ENCODE measurements at places on chromosomes 2 and 18.

GRCh38 chr2:126972279-126972626 lies 73.6 kb downstream of the TEX51 start:
- no peak for DNase-seq

GRCh38 chr2:58562276-58562675 lies 321.2 kb upstream of the FANCL start:
- no peak for DNase-seq

DNA sequence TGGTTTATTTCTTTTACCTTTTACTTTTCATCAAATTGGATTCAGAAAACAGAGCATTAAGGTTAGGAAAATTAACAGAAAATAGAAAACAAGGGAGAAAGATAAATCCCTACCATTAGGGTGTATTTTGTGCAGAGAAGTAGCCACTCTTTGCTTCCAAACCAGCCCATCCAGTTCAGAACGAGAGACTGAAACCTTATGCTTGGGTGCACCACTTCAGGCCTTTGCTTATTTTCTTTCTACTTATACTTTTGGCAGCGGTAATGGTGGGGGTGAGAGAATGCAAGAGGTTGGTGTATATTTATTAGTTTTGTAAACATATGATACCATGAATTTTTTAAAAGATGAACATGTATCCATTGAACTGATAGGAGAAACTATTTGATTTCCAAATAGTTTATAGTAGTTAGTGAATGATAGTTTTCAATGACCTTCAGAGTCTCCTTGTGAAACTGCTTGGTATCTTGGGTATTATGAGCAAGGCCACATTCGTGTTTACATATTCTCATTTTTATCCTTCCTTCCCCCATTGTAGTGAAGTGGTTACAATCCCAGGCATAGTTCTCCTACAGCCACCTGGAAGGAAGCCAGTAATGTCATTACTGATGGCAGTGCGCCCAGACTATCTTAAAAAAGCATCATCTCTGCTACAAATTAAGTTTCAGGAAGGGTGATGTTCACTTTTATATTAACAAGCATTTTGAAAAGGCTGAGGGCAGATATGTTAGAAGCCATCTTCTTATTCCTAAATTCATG lies 60.8 kb downstream of the MFSD6 start:
- DNase-seq, result no peak

DNA sequence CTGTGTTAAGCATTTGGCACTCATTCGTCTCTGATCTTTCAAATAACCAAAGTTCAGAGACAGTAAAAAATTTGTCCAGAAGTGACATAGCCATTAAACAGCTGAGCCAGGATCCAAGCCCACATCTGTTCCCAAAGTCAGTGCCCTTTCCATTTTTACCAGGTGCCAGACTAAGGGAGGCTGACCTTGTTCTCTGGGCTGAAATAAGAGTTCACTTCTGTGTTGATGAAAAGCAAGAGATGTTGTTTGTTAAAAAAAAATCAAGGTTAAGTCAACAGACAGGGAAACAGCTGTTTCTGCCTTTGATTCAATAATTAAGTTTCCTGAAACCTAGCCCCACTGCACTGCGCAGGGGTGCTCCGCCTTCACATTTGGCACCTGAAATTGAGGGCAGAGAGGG lies 117.1 kb downstream of the PRKRA start:
- no peak for DNase-seq

Measured in GM10248 (cell line).